ENCODE measurements at places on chromosomes 4 and X.

GRCh38 chr4:95507147-95507546, 41.6 kb downstream of the UNC5C start:
- no peak for DNase-seq

GRCh38 chrX:68794461-68794860, 34.4 kb upstream of the EFNB1 start:
- DNase-seq: no peak

DNA sequence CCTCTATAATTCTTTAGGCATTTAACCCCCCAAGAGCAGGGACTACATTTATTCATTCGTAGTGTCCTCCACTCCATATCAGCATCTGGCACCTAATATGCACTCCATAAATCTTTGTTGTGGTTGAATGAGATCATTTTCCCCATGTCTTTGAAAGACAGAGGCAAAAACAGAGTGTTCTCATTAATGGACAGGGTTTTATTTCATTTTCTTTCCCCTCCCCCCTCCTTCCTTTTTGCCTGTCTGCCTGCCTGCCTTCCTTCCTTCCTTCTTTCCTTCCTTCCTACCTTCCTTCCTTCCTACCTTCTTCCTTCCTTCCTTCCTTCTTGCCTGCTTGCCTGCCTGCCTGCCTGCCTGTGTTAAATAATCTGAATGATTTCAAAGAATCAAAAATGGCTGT, 83.2 kb downstream of the SHROOM3 start:
- DNase-seq: no peak

DNA sequence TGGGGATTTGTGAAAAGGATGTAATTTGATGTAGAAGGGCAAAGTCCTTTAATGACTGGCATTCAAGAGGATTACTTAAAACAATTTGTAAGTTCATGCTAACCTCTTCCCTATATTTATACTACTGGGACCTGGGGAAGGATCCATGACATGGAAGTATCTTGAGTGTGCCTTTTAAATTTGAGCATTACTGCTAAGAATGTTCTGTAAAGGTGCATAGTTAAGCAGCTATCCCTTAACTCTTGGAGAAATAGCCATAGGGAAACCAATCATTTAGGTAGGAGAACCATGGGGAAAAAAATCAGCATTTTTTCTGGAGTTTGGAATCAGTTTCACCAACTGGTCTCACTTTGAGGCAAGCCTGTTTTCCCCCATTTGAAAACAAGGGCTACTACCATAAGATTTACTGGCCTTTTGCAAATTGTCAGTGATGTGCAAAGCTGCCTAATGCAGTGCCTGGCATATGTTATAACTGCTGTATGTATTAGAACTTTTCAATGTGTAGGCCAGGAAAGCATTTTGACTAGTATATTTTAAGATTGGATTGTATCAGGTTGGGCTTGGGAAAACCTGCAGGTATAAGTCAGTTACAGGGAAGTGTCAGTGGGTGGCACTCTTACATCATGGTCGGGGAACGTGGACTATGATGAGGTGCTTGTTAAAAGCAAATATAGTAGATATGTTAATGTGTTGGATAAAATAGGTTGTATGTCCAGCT, 72.1 kb downstream of the PRSS12 start:
- peak; percentile 30 for DNase-seq

DNA sequence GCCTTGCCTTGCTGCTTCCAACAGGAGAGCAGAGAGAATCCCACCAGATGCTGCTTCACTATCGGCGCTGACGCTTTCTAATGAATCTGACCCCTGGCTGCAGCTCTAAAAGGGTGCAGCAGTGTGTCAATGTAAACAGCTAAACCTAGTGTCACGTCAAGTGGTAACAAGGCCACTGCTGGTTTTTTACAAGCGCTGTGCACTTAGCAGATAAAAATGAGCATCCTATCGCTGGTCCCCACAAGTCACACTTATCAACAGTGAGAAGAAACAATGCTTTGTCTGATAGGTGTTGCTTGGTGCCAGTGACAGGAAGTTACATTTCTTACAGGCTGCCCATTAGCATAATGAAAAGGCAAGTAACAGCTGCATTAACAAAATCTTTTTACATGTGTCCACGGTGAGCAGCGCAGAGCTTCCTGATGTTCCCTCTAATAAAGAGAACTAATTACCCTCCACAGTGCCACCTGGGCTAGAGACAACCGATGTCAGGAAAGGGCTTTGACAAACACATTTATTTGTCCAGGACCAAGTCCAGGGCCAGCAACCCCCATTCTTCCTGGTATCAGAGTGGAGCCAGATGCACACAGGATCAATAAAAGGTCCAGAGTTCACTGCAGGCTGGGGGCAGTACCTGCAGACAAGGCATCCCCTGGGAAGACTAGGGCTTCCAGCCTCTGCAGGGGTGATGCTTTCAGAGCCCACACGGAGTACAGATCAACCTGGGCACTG, 176.0 kb downstream of the MGST2 start:
- no peak for DNase-seq

GRCh38 chrX:134990801-134991481, at the start of gene SMIM10:
Gene SMIM10, plus strand, starts transcription at chrX:134990991. Its CDS starts 105 bp downstream, at chrX:134991096.
- DNase-seq: no peak

GRCh38 chrX:41332408-41333002, 1.5 kb upstream of the DDX3X start:
- DNase-seq: no peak

- no peak for DNase-seq
These were observed 197.9 kb downstream of the ARHGAP10 start for GRCh38 chr4:147929746-147930145.

- no peak for DNase-seq
These were observed 60.2 kb downstream of the UGT8 start for GRCh38 chr4:114658776-114659175.

GRCh38 chrX:68461576-68461975, 28.3 kb upstream of the OPHN1 start:
- DNase-seq: no peak

DNA sequence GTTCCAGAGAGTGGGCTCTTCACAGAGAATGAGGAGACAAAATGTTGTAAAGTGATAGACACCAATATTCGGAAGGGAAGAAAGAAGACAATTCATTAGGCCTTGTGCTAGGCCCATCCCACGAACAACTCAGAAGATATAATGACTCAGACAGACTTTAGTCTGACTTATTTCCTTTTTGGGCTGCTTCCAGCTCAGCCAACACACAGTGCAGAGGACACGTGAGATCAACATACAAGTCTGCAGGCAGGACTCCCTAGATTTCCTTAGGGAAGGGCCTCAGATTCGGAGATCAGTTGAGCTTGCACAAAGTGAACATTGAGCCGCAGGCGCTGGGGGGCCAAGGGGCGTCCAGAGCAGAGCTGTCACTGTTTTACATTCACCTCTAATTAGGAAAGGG, 290.7 kb upstream of the TENM3 start:
- no peak for DNase-seq

- DNase-seq: no peak
These were observed 52.0 kb upstream of the HS3ST1 start for GRCh38 chr4:11480683-11481082.

DNA sequence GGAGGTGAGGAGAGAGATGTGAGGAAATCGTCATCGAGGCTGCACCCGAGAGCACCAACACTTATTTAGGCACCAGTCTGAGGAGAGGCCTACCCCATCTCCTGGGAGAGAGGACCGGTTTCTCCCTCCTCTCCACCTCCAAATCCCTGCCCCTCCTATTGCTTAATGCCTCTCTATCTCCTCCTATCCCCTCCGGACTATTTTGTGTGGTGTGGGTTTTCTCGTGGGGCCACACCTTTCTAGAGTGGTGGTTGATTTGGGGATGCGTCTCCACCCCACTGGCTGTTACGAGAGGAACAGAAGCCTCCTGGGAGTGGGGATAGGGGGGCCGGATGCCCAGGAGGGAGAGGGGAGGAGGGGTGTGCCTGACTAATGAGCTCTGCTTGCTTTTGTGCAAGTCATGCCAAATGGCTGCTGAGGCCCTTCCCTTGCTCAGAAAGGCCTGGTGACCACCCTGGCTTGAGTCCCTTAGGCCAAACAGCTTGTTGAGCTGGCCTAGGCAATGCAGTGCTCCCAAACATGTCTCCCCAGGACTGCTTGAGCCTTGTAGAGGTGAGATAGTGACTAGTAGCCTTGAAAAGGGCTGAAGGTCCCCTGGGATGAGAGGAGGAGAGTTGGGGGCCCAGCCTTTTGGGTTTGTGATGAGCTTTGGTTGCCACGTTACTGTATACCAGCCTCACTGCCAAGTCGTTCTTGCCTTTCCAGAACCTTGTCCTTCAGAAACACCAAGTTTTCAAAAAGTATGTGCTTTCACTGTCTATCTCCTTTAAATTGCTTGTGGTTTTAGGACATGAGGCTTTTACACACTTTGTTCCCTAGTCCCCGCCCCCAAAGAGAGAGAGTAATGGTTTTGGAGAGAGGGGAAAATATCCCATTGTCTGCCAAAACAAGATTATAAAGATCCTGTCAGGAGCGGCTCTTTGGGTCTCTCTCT, 1.2 kb downstream of the MSN start:
- DNase-seq: peak; percentile 49

DNA sequence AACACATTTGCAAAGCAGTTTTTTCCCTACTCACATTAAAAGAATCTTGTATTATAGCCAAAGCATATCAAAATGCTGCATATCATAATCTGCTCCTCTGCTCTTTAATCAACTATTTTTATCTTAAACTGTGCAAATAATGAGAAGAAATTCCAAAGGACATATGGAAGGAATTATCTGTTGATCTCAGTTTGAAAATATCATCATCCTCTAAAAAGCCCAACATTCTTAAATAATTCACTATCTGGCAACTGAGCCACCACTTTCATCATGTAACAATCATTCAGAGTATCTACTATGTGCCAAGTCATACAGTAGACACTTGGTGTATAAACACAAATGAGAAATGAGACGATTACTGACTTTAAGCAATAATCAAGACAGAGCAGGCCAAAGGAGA, 63.0 kb downstream of the PRSS12 start:
- DNase-seq: no peak

GRCh38 chrX:10656214-10656613, 35.8 kb upstream of the MID1 start:
- no peak for DNase-seq

GRCh38 chr4:69156913-69157312, 57.6 kb downstream of the UGT2B11 start:
- no peak for DNase-seq

GRCh38 chr4:128590034-128590740, 219.3 kb upstream of the JADE1 start:
- no peak for DNase-seq

- no peak for DNase-seq
These were observed 37.6 kb downstream of the HTRA3 start for GRCh38 chr4:8307121-8307520.

- DNase-seq: no peak
These were observed 23.5 kb downstream of the TXK start for GRCh38 chr4:48110452-48110978.

- no peak for DNase-seq
These were observed 154.6 kb upstream of the RPS6KA3 start for GRCh38 chrX:20421275-20421674.

DNA sequence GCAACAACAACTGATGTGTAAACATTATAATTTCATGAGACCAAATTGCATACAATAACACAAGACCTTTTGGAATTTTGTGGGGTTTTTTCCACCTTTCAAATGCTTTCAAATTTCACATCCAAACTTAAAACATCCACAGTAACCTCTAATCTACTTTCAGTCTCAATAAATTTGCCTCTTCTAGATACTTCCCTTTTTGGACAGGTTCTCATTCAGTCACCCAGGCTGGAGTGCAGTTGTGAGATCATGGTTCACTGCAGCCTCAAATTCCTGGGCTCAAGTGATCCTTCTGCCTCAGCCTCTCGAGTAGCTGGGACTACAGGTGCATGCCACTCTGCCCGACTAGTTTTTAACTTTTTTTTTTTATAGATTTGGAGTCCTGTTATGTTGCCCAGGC, 556.6 kb downstream of the NLGN4X start:
- no peak for DNase-seq

GRCh38 chr4:177367336-177367735, 57.7 kb downstream of the NEIL3 start:
- no peak for DNase-seq

- DNase-seq: peak; percentile 70
These were observed 167.5 kb upstream of the MAP3K15 start for GRCh38 chrX:19682712-19683331.

DNA sequence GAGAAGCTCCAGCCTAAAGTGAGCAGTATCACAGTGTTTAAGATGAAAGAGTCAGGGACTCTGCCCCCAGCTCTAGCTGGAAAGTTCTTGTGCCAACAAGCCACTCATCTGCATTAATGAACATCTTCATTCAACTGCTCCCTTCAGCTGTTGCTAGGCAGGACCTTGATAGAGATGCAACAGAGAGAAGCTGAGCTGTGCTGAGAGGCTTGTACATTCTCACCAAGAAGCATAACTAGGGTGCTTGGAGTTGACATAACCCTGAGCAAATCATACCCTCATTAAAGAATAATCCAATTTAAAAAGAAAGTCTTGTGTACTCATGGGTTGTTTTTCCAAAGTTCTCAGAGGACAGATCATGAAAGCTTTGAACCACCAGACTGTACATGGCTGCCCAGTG, 63.2 kb downstream of the ATXN3L start:
- no peak for DNase-seq

GRCh38 chrX:15233416-15234015, 36.4 kb downstream of the ASB9 start:
- no peak for DNase-seq

GRCh38 chr4:57053508-57053907, 56.7 kb downstream of the IGFBP7 start:
- no peak for DNase-seq

DNA sequence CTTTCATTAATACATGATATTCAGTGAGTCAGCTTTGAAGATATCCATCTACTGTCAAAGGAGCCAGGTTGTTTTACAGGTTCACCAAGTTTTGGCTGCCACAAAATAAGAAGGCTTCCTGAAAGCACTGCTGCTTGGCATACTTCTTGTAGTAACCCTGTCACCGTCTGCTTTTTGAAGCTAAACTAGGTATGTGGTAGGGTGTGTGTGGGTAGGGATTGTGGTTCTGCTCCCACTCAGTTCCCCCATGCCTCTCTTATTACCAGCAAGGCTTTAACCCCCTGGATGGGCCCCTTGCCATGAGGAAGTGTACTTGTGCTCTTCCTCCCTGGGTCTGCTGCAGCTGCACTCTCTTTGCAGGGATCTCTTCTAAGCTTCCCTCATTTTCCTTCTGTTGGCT, 191.2 kb downstream of the BANK1 start:
- DNase-seq: no peak

DNA sequence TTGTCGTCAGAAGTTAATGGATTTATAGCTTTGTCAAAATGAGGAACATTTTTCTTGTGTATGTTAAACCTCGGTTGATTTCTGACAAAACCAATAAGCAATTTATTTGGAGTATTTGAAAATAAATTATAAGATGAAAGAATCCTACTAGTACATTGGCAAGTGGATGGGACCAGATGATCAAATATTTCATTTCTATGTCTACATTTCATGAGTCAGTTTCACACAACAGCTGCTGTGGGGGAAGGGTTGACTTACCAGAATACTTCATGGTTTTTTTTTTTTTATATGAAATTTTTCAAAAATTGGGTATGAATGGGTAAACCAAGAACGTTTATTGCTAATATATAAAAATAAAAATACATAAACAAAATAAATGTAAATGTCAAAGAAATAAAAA, 39.4 kb downstream of the RAPGEF2 start:
- no peak for DNase-seq

GRCh38 chr4:189656641-189657040, 284.0 kb upstream of the FRG1 start:
- no peak for DNase-seq

GRCh38 chrX:143095321-143095720, 69.6 kb downstream of the SPANXN4 start:
- no peak for DNase-seq

- no peak for DNase-seq
These were observed 290.6 kb upstream of the SLIT2 start for GRCh38 chr4:19961091-19961490.
